ENCODE measurements at places on chromosomes 11 and 22.

DNA sequence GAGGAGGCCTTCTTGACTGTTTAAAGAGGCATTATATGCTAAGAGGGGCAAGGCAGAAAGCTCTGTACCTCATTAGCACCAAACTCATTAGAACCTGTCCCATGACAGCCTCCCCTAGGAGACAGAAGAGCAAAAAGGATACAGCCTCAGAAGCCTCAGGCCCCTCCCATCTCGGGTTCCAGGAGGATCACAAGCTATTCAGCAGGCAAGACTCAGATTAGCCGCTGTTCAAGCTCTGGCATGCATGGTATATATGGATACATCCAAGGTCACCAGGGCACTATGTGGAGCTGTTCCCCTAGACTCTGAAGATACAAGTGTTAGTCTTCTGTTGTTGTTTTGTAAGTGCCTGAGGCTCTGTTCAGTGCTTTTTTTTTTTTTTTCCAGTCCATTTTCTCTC lies 32.1 kb downstream of the ATXN10 start:
- no peak for DNase-seq

- DNase-seq = no peak
Measured at GRCh38 chr22:19011075-19011474, 75.0 kb upstream of the PRODH start.

- no peak for DNase-seq
Measured at GRCh38 chr22:24841261-24841660, 35.2 kb downstream of the SGSM1 start.

DNA sequence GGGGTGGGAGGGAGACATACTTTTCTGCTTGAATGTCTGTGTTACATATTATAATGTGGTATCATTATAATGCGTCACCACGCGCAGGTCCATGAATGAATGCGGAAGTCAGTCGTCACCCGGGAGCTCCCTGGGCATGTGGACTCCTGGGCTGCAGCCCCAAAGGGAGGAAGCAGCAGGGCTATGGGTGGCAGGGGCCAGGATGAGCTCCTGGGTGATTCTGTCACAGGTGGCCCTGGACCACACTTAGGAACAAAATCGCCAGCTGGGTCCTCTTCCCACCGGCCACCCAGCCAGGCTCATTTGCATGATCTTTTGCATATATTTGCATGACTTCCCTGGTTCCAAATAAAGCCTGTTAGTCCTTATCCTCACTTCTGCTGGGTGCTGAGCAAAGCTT lies 51.2 kb downstream of the KCNJ4 start:
- DNase-seq = no peak

- no peak for DNase-seq
Measured at GRCh38 chr11:16841984-16842383, 103.5 kb downstream of the C11orf58 start.

GRCh38 chr11:111300569-111300968 lies 2.2 kb downstream of the POU2AF3 start:
- DNase-seq = no peak
